ENCODE measurements at places on chromosomes 1 and 21. TPM values are rescaled to one million over a fixed set of nuclear protein-coding genes. Genes with fewer than 3 reads are reported as not detected.

DNA sequence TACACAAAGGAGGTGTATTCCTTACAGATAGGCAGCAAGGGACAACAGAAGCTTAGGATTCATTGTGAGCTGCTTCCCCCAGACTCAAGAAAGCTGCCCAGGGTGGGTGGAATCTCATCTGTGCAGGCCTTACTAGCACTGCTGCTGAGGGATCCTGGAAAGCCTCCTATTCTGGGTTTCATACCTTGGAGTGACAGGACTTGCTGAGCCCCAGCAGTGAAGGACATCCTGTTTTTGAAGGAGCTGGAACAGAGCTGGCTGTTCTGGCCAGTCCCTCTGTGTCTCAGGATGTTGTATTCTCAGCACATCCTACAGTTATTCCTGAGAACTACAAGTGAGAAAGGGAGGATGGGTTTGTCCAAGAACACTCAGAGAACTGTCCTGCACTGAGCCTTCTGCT, 486.3 kb downstream of the PTPRU start:
- DNase-seq, result no peak

GJA8 gene
- total RNA-seq, result not detected

DNA sequence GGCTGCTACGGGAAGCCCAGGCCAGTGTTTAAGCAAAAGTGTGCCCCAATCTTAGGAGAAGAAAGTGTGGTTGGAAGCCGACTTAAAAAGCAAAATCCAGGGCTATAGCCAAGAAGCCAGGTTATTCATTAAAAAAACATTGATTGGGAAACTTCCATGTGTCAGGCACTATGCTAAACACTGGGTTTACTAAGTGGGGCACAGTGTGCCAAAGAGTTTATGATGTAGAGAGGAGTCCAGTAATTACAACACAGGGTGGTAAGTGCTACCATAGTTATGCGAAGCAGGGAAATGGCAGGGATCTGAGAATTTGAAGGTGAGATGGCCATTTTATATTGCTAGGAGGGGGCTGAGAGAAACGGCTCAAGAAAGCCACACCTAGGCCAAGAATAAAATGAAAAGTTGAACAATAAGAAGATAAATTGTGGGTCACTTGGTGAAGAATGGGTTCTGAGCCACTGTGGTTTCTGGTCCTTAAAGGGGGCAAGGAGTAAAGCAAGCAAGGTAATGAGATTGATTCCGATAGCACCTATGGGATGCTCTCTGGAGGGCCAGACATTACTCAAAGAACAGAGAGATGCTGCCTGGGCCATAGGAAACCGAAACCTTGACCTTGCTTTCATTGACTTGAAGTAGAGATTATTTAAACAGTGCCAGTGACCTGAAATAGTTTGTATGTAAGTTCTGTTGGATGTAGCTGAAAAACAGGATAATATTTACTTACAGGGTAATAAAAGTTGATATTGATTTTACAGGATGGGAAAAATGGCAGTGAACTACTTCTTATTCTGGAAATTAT, 177.8 kb downstream of the GIPC2 start:
- DNase-seq, result no peak

DNA sequence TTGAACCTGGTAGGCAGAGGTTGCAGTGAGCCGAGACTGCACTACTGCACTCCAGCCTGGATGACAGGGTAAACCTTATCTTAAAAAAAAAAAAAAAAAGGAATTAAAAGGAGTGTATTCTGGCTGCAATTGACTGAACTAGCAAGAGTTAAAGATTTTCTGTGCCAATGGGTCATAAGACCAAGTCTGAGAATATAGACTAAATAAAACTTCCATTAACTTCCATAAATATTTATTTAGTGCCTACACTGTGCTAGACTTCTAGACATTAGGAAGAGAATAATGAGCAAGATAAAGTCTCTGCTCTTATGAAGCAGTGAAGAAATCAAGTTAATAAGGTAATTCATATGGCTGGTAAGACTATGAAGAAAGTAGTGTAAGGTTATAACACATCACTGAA, 27.2 kb downstream of the DPH5 start:
- no peak for DNase-seq

DNA sequence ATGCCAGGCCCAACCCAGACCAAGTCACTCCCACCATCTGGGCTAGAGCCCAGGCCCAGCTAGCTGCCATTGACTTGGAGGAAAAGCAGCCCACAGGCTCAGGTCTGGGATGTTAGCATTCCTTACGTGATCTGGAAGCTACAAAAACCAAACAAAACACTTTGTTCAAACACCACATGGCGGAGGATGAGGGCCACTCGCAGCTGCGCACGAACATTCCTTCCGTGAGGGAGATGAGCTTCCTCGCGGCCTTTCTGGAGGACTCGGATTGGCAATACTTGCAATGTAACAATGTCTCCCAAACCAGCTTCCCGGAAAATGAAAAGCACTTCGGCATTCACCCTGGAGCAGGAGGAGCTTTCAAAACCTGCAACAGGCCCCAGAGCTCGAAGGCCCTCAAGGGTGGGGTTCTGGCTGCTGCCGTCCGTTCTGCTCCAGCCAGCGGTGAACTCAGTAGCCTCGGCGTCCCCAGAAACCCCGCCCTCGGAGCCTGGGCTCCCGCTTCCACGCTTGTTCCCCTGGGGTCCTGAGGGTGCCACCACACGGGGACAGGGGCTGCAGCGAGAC, 40.5 kb downstream of the COL6A1 start:
- peak; percentile 94 for DNase-seq

DNA sequence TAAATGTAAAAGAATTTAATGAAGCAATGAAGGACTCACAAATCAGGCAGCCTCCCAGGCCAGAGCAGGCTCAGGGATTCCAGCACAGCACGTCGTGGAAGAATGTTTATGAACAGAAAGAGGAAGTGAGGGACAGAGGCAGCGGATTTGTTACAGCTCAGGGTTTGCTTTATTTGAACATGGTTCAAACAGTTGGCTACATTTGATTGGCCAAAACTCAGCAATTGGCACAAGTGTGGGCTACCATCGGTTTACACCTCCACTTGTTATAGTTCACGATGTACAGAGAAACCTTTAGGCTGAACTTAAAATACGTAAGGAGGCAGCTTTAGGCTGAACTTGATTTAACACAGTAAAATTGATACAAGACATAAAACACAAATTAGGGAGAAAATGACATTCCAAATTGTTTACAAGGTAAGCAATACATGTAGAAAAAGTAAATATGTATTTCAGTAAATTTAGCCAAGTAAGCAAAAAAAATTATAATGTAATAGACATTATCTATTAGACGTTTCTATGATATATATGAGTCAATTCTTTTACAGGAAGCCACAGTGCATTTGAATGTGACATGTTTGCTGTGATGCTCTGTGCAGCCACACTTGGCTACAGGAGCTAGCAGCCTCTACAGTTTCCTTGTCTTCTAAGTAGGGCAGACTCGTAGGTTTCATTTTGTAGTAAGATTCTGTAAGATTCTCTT, 126.5 kb downstream of the ADSS2 start:
- DNase-seq, result no peak

ELAPOR1 gene
- total RNA-seq, result 0.55 TPM

DNA sequence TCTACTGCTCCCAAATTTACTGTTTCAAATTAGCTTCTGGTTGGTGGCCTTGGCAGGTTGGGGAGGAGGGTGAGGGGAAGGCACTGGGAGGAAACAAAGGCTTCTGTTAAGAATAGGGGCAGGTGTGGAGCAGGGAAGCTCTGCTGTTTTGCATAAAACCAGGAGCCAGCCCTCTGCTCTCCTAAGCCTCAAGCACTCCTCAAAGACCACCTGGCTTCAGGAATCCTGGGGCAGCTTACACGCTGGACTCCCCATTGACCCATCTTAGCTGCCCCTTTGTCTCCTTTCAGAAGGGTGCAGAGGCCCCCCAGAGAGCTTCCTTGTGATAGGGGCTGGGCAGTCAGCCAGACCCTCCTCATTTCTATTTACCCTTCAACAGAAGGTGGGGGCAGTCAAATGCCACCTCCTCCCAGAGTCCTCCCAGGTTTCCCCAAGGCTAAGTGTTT, 11.5 kb upstream of the DHRS3 start:
- DNase-seq, result no peak

- peak; percentile 68 for DNase-seq
Observed at GRCh38 chr1:1758692-1759455, 19.4 kb downstream of the NADK start.

POU2F1 gene
- total RNA-seq, result 15.0 TPM

ZNF648 gene
- total RNA-seq, result not detected

VAMP3 gene
- total RNA-seq, result 2,991 TPM

AMY1C gene
- not detected for total RNA-seq

GRCh38 chr1:78426408-78426807, 64.4 kb upstream of the PTGFR start:
- DNase-seq, result no peak

- no peak for DNase-seq
Observed at GRCh38 chr1:51664421-51665240, 47.7 kb downstream of the OSBPL9 start.

DNA sequence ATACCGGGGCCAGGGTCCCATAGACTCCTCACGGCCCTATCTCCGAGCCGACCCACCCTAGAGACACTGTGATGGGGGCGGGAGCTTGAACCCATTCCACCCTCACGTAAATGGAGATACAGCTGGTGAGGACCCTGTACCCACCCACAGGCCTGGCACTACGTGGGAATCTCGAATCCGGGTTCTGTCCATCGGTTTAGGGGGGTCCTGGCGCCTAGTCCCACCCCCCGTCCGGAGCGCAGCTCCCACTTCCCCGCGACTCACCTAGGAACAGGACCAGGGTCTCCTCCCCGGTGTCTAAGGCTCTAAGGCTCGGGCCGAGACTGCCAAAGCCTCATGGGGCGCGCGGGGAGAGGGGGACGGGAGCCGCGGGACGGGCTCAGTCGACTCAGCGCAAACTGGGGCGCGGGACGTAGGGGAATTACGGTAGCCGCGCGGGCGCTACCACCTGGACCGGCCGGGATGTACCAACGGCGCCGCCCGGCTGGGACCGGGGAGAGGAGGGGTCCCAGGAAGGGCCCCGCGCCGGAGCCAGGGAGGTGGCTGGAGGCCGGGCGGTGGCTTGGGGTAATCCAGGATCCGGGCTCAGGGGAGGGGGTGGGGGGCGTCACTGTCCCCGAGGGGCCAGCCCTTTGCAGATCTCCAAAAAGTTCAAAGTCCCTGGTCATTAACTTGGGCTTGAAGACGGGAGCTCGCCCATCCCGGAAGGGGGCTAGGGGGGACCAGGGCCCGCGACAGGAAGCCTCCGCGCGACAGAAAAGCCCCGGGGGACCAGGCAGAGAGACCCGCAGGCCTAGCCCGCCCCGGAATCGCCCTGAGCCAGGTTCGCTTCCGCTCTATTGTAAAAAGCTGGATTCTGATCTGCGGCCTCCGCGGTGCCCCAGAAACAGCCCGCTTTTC, 1.0 kb downstream of the PLEKHG5 start:
- no peak for DNase-seq

DNA sequence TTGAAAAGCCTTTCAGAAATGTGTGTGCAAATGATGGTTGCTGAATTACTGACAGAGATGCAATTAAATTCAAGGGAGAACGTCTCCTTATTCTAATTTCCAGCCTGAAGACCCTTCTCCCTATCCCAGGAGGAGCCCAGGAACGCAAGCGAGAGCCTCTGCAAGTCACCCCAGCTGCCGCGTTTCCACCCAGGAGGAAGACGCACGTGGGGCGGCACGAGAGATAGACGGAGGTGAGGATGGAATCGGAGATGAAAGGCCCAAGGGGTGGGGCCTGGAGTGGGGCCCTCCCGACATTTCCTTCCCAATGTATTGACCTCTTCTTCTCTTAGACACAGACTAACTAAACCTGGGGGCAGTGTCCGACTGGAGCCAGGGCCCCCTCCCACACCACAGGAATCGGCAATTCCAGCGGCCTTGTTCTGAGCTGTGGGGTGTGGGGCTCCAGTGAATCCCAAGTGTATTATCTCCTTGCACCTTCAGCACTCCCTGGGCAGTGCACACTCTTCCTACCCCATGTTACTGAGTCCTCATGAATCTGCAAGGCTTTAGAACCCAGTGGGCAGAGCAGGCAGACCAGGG, 322.5 kb downstream of the AJAP1 start:
- peak; percentile 53 for DNase-seq

FYB2 gene
- total RNA-seq, result not detected

FCRL1 gene
- total RNA-seq, result not detected

ADAMTS5 gene
- total RNA-seq, result 16.8 TPM

DNA sequence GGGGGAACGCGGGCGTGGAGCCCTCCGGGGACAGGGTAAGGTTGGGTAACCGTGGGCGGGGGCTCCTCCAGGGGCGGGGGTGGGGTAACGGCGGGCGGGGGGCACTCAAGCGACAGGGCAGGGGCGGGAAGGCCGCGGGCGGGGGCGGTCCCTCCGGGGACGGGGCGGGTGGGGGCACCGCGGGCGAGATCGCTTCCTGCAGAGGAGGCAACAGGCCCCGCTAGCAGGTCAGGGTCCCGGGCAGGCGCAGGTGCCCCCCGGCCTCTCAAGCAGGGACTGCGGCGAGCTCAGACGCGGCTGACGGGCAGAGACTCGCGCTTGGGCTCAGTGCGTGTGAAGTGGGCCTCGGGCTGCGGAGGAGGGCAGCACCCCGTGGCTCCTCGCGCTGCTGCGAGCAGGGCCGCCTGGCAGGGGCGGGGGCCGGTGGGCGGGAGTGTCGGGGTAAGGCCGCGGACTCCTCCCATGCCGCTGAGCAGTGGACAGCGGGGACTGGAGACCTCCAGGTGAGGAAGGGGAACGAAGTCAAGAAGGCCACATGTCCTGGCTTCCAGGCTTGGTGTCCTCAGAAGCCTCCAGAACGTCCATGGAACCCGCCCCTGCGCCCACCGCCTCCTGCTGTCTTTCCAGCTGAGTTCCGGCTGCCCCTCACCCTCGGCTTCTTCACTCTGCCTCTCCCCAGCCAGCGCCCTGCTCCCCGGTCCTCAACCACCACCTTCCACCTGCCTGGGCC, 627 bp upstream of the GNB1 start:
- DNase-seq, result peak; percentile 89

DNA sequence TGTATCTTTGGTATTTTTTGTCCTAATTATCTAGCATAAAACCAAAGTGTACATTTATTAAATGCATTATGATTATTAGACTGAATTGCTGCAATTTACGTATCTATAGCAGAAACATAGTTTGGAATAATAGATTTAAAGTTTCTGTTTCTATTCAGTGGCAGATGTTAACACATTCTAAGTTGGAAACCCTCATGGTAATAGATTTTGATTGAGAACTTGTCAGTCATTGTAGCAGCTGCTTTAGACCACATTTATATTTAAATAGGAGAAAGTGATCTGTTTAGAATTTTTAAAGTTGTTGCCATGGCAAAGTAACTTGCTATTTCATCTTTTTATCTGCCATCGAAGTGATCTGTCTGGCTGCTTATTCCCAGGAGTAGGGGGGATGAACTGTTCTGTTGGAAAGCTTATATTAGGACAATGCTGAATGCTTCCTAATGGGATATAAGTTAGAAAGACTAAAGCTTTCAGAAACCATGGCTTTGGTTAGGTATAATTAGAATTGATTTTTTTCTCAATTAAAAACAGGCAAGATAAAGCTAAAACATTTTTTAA, 61.6 kb downstream of the HS2ST1 start:
- DNase-seq, result no peak

RASAL2 gene
- 11.1 TPM for total RNA-seq
